Panc1 (cell line): ENCODE measurements at places on chromosomes 7 and 10. TPM values are rescaled to one million over a fixed set of nuclear protein-coding genes. Genes with fewer than 3 reads are reported as not detected.

The COPG2 gene
- total RNA-seq = 26.0 TPM

DNA sequence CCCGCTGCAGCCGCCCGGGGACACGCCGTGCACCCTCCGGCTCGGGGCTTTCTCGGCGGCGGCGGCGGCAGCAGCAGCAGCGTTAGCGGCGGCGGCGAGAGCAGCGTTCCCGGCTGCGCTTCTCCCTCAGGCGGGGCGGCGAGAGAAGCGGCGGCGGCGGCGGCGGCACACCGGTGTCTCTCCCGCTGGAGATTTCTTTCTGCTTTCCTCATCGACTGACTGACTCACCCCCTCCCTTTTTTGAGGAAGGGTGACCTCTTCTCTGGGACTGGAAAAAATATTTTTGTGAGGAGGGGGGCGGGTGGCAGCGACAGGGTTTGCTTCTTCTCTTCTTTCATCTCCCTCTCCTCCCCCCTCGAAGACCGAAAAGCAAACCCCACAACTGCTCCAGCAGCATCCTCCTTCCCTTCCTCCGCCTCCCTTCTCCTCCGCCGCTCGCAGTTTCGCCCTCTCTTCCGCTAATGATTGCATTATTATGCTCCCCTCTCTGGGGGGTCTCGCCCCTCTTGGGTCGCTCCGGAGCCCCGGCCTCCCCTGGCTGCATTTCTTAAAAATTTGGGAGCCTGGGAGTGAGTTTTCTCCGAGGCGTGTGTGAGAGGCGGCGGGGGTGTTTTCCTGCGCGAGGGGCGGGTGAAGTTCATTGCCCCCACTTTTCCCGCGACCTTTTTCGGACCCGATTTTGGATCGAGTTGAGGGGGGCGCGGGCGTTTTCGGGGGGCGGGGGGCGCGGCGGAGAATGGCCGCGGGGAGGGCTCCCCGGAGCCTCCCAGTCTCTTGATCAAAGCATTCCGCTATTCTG, 411 bp downstream of the AUTS2 start:
- DNase-seq = no peak

DNA sequence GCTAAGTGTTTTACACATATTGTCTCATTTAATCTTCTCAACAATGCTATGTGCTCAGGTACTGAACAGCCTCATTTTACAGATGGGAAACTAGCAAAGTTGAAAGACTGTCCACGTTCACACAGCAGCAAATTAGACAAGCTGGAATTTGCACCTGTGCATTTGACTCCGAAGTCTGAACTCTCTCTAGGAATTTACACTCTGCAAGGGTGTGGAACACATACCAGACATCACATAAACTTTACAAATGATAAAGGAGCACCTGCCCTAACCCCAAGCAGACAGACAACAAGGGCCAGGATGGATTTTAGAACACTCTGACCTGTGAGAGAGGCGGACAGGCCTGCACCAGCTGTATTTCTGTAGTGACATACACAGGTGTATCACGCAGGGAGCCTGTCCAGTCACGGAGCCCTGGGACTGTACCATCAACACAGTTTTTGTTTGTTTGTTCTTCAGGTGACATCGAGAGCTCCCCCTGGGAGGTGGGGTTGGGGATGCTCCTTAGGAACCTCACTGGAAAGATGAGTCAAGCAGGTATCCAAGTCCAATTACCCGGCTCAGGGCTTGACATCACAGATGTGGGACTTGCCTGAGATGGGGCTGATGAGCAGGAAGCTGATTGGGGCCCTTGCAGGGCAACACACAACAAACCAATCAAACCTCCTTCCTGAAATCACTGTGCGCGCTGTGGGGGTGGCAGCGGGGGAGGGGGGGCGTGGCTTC, 31.0 kb downstream of the MKI67 start:
- no peak for DNase-seq

DNA sequence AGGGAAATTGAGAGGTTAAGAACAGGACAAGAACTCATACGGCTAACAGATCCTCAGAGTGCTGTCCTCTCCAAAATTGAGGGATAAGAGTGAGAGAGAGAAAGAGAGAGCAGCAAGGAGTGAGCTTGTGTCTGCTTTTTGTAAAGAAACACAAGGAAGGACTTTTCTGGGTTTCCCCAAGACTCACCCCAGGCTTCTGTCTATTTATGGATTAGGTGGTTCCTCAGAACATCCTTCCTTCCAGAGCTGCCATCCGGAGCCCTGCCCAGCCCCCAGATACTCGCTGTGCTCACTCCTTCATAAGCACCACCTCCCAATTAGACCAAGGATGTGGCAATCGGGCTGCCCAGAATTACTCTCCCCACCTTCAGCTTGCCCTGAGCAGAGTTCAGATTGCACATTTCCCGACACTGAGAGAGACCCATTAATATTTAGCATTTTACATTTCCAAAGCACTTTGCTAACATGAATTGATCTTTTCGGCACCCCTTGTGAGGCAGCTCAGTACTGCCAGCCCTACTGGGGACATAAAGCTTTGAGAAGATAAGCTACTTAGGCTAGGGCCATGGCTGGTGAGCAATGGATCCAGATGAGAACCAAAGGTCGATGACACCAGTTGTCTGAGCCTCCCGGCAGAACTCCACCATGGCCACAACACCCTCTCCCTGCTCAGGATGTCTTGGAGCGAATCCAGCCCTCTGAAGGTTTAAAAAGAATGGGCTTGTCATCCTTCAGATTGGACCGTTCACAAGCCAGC, 19.2 kb upstream of the R3HCC1L start:
- no peak for DNase-seq

The HMX2 gene
- 2.7 TPM for total RNA-seq

DNA sequence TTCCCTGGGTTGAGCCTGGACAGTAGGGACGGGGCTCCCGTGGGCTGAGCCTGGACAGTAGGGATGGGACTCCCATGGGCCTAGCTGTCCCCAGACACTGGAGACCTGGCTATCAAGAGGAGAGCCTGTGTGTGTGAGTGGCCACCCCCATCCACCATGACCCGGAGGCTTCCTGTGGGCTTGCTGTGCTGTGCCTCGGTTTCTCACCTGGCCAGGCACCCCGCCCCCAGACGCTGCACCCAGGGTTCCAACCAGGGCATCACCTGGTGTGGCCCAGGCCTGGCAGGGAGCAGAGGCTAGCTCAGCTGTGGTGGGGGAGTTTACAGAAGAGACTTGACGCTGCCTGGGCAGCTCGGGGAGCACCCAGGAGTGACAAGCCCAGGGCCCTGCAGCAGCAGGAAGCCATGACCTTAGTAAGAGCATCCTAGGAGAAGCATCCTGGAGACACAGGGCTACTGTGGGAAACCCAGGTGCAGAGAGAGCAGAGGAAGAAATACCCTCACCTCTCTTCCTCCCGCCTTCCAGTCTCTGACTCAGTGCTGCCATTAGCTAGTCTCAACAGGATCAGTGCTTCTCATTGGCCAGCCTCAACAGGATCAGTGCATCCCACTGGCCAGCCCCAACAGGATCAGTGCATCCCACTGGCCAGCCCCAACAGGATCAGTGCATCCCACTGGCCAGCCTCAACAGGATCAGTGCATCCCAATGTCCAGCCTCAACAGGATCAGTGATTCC, 61.0 kb downstream of the PDGFA start:
- DNase-seq = no peak

The CYP26C1 gene
- total RNA-seq = 1.1 TPM

DNA sequence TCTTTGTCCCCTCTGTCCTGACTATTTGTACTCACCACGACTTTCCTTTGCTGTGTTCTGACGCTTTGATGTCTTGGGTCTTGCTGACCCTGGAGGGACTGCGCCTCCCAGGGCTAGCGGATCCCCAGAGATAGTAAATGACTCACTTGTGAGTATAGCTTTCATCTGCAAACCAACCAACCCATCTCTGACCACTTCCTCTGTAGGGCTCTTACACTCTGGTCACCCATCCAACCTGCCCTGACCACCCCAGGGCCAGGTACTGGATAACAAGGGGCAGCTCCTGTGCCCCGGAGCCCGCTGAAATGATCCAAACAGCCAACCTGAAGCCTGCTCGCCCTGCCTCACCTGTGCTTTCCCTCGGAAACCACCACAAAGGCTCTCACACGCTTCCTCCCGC, 125.2 kb upstream of the CARD11 start:
- DNase-seq = no peak

DNA sequence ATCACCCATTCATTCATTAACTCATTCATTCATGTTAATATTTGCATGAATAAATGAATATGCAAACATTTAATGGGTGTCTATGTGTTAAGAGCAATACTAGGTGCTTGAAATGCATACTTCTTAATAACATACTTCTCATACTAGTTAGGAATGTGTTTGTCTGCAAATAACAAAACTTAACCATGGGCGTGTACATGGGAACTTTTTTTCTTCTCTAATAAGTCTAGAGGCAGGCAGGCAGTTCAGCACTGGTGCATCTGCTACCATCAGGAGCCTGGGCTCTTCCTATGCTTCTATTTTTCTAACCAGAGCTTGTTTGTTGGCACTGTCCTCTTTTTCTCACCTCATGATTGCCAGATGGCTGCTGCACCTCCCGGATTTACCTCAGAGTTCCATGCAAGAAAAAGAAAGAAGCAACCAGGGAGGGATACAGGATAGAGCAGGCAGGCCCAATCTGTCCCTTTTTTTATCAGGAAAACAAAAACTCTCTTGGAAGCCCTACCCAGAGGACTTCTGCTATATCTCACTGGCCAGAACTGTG, 22.7 kb downstream of the CDHR3 start:
- no peak for DNase-seq

The SERPINE1 gene
- 370 TPM for total RNA-seq

The ADIRF gene
- total RNA-seq = 14.8 TPM

- peak; percentile 94 for DNase-seq
Measured at GRCh38 chr7:4631380-4632179, 50.5 kb upstream of the FOXK1 start.

- no peak for DNase-seq
Measured at GRCh38 chr7:42227936-42228591, 8.9 kb downstream of the GLI3 start.

DNA sequence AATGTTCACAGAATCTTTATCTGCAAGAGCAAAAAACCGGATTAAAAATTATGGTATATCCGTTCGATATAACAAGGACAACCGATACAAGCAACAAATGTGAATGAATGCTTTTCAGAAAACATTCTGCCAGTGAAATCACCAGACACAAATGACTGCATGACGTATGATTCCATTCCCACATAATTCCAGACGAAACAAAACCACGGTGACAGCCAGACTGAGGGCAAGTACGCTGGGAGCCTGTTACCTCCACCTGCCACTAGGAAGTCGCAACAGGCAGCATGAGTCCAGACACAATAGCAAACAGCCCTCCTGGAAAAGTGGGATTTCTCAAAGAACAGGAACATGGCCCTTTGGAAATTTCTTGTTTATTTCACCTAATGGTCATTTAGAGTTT, 41.7 kb downstream of the MAD1L1 start:
- DNase-seq = no peak

DNA sequence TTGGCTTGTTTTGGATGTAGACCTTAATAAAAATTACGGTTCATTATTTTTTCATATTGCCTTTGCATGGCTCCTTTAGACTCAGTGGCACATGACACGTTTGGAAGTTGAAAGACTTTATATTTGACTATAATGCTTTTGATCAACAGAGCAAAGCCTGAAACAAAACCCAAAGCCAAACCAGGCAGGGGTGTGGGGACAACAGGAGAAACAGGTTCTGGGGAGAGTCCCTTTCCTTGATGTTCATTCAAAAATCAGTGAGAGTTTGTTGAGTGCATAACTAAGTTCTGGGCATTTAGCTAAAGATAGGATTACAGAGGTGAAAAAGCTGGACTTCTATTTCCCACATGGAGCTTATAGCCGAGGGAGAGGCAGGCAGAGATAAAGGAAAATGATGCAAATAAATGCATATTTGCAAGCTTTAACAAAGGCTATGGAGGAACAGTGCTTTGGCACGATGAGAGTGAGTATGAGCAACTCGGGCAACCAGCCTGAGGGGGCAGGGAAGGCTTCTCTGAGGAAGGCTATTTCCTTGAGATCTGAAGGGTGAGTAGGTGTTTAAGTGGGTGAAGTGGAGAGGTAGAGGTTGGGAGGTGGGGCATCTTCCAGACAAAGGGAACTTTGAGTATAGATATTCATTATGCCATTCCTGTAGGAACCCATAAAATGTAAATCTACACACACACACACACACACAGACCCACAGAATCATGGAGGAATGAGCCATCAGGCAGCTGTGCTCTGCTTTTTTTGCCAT, 34.5 kb upstream of the PDZD8 start:
- no peak for DNase-seq

The CALML5 gene
- not detected for total RNA-seq

GRCh38 chr7:29109358-29109757, 37.0 kb downstream of the CPVL start:
- no peak for DNase-seq

GRCh38 chr10:79149345-79149661, 80.5 kb downstream of the ZMIZ1 start:
- no peak for DNase-seq

The HTR7 gene
- total RNA-seq = 0.33 TPM

DNA sequence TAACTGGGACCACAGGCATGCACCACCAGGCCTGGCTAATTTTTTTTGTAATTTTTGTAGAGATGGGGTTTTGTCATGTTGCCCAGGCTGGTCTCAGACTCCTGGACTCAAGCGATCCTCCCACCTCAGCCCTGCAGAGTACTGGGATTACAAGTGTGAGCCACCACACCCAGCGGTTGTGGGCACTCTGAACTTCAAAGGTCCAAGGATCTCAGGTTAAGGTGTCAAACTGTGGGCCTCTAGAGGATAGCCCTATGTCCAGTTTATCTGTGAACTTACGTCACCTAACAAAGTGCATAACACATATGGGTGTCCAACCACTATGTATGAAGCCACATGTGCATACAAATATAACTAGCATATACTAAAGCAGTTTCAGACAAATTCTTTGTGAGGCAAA, 3.2 kb upstream of the IL2RA start:
- DNase-seq = no peak

DNA sequence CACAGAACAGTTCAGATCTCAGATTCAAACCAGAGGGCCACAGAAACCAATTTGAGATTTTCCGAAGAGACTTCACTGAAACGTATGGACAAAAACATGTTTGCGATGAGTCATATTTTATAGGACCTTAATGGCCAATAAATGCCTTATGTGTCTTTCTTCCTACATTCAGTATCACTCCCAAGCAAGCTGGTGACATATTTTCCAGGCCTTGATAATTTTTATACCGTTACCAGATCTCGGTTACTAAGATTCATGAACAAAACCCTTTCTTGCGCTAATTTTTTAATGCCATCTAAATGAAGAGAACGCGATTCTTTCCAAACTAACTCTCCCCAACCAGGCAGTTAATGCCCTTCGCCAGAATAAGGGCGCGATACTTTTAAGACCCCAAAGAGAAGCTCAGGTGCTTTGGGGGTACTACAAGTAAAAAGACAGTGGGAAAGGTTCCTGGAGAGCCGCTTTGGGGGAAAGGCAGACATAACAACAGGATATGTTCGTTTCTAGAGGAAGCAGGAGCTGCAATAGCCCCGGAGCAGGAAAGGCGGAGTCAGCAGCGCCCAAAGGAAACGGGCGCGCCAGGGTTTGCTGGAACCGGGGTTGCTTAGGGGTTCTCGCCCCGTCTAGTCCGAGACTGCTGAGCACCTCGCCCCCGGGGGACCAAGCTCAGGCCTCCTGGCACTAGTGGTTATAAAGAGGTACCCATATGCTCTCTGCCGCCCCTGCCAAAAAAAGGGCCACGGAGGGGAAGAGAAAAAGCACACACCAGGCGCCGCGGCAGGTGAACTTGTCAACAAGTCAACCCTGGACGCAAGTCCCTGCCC, 884 bp downstream of the ICA1 start:
- DNase-seq = no peak

- no peak for DNase-seq
Measured at GRCh38 chr10:43683451-43684291, 35.0 kb upstream of the ZNF32 start.

The COL13A1 gene
- 1.0 TPM for total RNA-seq
